ENCODE measurements at places on chromosomes 1 and 21.

DNA sequence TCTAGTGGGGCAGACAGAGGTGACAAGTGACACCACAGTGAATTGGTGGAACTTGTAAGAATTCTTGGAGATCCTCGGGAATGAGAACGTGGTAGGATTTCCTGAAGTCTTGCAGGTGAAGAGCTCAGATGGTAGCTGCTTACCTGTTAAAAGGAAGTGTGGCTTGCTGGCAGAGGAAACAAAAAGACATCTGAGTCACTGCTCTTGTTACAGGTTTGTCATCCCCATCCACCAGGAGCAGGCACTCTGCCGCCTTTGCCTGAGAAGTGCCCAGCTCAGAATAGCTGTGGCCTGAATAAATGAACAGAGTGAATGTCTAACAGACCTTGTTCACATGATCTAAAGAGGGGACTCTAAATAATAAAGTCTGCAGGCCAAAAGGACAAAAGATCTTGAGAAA lies 12.3 kb upstream of the ZSCAN20 start:
- DNase-seq = no peak

DNA sequence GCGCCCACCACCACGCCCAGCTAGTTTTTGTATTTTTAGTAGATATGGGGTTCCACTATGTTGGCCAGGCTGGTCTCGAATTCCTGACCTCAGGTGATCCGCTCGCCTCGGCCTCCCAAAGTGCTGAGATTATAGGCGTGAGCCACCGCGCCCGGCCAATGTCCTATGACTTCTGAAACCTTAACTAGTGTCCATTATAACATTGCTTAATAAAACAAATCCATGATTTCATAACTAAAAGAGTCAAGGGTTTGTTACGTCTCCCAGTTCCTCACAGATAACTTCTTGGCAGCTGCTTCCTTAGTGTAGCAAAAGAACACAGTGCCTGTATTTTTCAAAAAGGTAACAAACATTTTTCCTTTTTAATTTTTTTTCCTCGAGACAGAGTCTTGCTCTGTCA lies 53.6 kb downstream of the FBXO42 start:
- no peak for DNase-seq

- DNase-seq = no peak
Measured at GRCh38 chr1:43292216-43292615, 6.8 kb upstream of the C1orf210 start.

DNA sequence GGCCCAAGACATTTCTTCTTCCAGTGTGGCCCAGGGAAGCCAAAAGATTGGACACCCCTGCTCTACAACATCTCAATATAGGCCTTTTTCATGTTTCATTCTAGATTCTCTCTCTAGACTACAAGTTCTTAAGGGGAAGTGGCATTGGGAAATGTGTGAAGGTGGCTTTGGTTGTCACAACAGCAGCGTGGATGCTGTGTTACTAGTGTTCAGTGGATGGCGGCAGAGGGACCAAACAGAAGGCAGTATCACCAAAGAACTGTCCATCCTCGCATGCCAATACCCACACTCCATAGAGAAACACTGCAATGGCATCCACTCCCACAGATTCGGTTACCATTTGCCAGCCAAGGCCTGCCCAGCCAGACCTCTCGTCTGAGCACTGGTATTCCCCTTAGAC lies 24.3 kb upstream of the IFNAR2 start:
- DNase-seq = no peak
